ENCODE measurements at places on chromosomes 6 and 20. TPM values are rescaled to one million over a fixed set of nuclear protein-coding genes. Genes with fewer than 3 reads are reported as not detected.

DNA sequence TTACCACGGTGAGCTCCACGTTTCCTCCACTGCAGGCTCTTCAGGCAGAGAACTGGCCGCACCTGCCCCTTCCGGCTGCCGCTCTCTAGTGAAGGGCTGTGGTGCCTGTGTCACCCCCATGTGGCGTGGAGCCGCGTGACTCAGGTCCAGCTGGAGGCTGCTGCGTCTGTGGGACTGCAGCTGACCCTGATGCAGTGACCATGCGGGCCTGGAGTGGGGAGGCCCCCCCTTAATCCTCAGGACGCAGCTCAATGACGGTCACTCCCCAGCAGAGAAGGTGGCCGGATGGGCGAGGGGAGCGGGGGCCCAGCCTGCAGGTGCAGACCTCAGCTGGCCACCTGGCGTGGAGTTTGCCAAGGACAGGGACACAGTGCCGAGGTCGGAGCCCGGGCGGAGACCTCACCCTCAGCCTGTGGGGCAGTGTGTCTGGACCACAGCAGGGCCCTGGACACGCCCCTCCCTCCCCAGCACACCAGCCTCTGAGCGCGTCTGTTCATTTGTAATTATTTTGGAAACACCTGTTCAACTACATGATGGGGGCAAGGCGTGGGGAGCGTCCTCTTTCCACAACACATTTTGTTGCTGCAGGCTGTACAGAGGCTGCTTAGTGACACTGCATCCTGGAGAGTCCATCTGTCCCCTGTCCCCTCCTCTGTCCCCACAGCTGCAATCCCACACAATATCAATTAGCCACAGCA, 10.7 kb downstream of the BHLHE23 start:
- H3K36me3 ChIP-seq: no peaks in the 10 kb centered on the region
- H3K4me1 ChIP-seq: no peaks in the 10 kb centered on the region
- H3K4me3 ChIP-seq: no peak overlapping the region

GRCh38 chr6:120108061-120108795, 758.7 kb upstream of the MAN1A1 start:
- no peaks in the 10 kb centered on the region for H3K36me3 ChIP-seq
- DNase-seq: no peak
- no peaks in the 10 kb centered on the region for H3K27me3 ChIP-seq
- H3K4me1 ChIP-seq: no peaks in the 10 kb centered on the region
- H3K27ac ChIP-seq: no peak overlapping the region
- no peak overlapping the region for H3K4me3 ChIP-seq

DNA sequence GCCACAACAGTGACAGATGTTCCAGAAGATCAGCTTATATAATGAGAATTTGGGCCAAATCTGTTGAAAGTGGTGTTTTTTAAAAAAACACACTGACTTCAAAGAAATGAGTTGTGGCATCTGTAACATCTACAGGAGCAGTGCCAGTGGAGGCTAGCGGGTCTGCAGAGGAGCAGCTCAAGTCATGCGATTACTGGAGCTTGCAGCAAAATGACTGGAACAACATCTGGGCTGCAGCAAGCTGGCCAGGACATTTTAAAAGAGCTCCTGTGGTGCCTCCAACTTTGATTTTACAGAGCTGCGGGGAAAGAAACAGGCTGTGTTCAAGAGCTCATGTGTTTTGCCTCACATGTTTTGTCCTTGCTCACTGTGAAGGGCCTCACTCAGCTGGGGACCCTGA, 57.2 kb downstream of the TBX18 start:
- DNase-seq: no peak
- H3K4me3 ChIP-seq: no peak overlapping the region
- no peak overlapping the region for H3K27ac ChIP-seq

The WFDC5 gene
- polyA plus RNA-seq: not detected

Measured in large intestine (tissue), 12 donors.